Amniotic stem cell (primary cell): ENCODE measurements at places on chromosomes 2 and 18.

DNA sequence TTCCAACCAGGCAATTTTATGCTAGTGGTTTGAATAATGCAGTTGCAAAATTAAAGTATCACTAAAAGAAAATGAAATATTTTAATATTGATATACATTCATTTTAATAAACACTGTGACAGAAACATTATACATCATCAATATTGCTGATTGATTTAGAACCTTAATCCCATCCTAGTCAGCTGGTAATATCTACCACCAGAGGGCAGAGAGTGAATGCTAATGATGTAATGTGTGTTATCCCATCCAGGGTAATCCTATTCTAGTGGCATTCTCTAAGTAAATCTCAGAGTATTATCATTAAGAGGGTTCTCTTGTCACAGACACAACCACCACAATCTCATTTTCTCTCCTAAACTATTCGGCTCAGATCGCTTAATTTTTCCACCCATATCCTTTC is 477.4 kb downstream of the CPS1 start:
- no peak for DNase-seq

DNA sequence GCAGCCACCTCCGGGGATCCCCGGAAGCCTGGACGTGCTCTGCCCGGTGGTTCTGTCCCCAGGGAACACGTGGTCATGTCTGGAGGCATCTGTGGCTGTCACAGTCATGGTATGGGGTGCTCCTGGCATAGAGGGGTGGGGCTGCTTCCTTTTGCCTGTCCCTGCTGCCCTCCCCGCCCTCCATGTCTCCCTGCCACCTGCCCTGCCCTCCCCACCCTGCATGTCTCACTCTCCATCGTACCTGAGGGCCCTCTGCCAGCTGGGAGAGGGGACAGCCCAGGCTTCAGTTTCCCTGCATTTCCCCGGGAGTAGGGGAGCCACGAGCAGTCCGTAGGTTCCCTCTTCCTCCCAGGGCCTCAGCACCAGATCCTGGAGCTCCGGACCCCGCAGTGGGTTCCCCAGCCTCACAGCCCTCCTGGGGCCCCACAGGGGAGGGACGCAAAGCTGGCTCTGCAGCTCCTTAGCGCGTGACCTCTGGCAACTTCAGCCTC is 90.0 kb upstream of the CTDP1 start:
- no peak for DNase-seq

- DNase-seq = no peak
These were observed 7.3 kb downstream of the XRCC5 start for GRCh38 chr2:216116418-216116817.

DNA sequence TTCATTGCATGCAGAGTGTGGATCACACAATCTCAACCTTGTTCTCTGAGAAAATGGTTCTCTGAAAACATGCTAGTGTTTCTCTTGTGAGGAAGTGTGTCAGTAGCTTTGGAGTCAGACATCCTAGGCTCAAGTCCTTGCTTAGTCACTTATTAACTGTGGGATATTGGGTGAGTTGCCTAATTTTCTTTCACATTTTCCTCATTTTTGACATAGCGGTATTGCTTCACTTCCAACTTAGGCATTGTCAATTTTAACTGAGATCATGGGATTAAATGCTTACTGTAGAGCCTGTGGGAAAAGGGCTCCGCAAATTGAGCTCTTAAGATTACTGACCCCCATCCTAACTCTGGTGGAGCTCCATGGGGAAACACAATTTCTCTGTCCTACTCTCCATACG is 622.2 kb downstream of the CNTNAP5 start:
- DNase-seq = no peak

GRCh38 chr2:170930131-170930990 is 1.3 kb downstream of the GORASP2 start:
- DNase-seq = no peak

DNA sequence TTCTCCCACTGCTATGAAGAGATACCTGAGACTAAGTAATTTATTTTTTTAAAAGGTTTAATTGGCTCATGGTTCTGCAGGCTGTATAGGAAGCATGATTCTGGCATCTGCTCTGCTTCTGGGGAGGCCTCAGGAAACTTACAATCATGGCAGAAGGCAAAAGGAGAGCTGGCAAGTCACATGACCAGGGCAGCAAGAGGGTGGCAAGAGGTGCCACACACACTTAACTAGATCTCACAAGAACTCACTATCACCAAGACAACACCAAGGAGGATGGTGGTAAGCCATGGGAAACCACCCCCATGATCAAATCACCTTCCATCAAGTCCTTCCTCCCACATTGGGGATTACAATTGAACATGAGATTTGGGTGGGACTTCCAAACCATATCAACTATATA is 38.3 kb downstream of the SP3 start:
- DNase-seq = no peak

DNA sequence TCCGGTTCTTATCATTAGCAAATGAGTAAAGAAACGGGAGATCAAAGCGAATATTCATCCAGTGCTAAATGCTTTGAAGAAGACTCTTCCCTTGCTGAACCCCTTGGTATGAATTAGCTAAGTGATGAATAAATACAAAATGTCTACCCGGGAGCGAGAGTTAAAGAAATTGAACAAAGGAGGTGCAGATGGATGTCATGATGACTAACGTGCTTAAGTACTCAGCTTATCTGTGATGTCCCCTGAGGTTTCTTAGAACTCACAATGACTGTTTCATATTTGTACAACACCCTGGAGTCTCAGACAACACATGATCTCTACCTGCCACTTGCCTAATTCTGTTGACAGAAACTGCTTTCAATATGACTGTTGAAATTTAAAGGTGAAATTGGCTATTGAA is 148.5 kb downstream of the TMEM200C start:
- DNase-seq = no peak

- peak; percentile 37 for DNase-seq
These were observed 322.1 kb upstream of the CHAC2 start for GRCh38 chr2:53445383-53446070.

DNA sequence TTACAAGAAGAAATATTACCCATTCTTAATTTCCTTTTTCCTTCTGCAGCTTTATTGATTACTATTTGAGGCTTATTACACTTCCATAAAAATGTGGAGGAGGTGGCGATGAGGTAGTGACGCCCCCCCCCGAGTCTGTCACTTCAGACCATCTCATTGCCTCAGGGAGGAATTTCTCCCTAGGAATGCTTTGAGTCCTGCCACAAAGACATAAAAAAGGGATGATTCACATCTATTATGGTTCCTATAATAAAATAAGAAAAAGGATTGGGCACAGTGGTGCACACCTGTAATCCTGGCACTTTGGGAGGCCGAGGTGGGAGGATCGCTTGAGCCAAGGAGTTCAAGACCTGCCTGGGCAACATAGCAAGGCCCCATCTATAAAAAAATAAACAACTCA is 93.7 kb downstream of the AOX1 start:
- DNase-seq = no peak

DNA sequence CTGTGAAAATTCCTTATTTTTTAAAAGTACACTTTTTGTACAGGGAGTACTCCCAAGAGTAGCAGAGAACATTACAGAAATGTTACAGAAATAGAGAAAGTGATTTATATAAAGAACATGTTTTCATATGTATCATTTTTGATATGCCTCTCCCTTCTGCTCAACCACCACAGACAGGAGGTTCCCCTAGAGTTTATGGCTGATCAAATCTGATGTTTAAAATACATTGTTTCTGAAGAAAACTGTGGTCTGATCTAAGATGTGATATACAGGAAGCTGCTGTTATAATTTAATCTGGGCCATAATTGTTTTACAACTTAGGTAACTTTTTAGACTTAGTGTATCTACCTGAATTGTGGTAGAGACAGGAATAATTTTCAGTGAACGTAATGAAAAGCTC is 37.0 kb downstream of the STAT4 start:
- no peak for DNase-seq

DNA sequence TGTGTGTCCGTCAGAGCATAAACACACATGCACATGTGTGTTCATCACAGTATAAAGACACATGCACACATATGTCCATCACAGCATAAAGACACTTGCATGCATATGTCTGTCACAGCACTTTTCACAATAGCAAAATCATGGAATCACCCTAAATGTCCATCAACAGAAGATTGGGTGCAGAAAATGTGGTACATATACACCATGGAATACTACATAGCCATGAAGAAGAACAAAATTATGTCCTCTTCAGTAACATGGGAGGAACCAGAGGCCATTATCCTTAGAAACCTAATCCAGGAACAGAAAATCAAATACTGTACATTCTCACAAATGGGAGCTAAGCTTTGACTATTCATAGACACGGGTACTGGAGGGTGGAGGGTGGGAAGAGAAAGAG is 732.2 kb downstream of the GALR1 start:
- no peak for DNase-seq

DNA sequence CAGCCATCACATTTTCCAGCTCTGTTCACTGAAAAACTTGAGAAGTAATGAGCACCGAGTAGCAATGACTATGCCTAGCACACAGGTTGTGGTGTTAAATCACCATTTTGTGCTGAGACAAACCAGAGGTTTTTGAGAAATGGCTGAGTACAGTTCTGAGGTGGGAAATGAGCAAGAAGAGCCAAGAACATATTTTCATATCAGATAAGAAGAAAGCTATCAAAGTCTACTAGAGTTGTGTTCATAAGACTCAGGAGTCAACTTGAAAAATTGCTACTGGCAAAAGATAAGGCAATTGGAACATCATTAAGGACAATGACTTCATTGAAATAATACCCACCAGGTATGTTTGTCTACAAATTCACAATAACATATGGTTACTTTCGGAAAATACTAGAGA is 108.1 kb downstream of the RIT2 start:
- DNase-seq = no peak

DNA sequence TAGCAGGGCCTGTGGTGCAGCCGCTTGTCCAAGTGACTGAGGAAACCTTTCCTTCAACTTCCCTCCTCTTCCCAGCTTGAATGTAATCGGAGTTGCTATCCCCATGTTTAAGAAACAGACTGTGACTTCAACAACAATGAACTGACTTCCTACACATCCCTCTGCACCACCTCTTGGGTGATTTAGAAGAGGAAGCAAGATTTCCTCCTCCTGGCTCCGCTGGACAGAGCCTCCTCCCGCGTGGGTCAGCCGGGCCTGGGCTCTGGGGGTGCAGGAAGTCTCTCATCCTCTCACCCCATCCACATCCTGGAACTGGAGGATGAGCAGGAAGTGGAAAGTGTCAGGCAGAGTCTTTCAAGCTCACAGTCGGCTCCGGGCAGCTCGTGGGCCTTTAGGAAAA is 84.3 kb downstream of the GATA6 start:
- no peak for DNase-seq

DNA sequence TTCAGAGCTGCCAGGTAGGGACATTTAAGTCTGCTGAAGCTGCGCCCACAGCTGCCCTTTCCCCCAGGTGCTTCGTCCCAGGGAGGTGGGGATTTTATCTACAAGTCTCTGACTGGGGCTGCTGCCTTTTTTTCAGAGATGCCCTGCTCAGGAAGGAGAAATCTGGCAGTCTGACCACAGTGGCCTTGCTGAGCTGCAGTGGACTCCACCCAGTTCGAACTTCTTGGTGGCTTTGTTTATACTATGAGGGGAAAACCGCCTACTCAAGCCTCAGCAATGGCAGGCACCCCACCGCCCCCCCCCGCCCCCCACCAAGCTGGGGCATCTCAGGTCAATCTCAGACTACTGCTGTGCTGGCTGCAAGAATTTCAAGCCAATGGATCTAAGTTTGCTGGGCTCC is 458.1 kb upstream of the RAB12 start:
- no peak for DNase-seq

- DNase-seq = no peak
These were observed 80.1 kb upstream of the CTDP1 start for GRCh38 chr18:79599441-79599931.

GRCh38 chr18:58781627-58782194 is 83.0 kb upstream of the ZNF532 start:
- DNase-seq = peak; percentile 61

GRCh38 chr2:110828330-110828729 is 96.0 kb downstream of the ACOXL start:
- DNase-seq = no peak

DNA sequence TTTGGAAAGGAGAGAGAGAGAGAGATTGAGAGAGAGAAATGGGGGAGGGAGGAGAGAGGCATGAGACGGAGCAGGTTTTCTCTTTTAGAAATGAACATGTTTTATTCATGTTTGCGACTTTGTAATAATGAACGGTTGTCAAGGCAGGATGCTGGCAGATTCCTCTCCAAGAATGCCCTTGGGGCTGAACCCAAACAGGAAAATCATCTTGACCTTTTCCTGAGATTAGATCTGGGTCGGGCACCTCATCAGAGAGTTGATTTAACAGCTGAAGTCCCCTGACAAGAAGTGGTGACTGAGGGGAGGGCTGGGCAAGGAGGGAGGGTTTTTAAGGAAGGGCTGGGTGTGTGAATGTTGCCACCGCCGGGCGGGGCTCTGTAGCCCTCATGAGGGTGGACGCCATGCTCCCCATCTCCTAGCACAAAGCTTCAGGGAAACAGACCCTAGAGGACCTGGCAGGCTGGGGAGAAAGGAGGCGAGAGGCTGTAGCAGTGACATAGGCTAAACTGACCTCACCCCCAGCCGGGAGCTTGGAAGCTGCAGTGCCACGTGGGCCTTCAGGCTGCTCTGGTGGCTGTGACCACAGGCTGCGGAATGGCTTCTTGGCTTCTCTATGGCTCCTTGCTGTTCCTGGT is 60.0 kb downstream of the LIPG start:
- DNase-seq = no peak

DNA sequence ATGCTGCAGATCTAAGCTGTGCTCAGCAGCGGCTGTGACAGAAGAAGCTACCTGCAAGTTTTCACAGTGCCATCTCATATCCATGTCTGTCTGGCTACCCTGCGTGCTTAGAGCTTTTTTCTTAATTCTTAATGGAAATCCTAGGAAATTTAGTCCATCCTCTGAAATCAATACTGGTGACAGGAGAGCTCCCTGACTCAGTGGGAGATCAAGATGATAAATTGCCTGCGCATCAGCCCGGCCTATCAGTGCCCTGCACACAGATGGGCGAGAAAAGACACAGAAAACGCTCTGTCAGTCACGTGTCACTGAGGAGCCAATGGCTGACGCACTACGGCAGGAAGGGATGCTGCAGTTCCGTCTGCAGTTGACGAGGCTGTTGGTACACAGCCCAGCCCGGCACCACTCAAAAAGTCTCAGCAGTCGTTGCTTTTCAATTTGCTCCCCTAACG is 819.6 kb upstream of the FSHR start:
- no peak for DNase-seq

DNA sequence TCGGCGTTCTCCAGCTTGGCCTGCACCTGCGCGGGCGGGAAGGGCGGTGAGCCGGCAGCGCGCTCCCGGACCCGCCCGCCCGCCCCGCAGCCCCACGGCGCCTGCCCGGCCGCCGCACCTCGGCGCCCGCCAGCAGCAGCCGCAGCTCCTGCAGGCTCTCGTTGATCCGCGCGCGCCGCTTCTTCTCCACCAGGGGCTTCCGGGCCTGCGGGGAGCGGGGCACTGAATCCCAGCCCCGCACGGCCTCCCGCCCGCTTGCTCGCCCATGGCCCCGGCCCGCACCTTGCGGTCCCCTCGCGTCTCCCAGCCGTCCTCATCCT is 335 bp downstream of the HES6 start:
- DNase-seq = no peak

- no peak for DNase-seq
These were observed 43.5 kb upstream of the ITSN2 start for GRCh38 chr2:24403832-24404212.
